ENCODE measurements at places on chromosomes 3 and 15.

DNA sequence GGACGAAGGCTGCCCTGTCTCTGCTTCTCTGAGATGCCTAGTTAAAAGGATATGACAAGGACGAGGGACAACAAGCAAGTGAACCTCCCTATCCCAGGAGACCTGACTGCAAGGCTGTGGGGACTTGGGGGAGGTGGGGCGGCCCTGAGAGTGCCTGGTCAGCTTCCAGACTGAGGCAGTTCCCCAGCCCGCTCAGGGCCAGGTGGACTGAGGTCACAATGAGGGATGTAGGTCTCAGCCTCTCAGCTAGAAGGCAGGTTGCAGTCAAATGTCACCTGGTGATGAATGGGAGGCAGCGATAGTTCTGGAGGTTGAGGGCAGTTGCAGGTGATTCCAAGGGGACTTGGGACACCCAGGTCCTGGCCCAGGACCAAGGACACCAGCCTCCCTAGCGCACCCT is 30.6 kb downstream of the TKT start:
- no peak for DNase-seq

DNA sequence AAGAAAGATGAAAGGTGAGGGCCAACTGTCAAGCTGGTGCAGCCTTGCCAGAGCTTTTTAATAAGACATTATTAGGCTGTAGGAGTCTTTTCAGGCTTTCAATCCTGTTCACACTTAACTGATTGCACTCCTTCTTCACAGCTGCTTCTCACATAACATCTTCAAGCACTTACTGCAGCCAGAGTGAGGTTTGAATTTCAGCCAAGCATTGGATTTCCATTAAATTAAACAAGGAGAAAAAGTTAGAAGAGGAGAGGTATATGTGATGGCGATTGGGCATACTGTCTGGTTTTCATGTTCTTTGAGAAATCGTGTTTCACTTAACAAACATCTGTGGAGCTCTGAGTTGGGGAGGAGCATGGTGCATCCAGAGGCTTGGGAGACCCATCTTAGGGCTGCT is 392.8 kb upstream of the LRRC3B start:
- DNase-seq: no peak

DNA sequence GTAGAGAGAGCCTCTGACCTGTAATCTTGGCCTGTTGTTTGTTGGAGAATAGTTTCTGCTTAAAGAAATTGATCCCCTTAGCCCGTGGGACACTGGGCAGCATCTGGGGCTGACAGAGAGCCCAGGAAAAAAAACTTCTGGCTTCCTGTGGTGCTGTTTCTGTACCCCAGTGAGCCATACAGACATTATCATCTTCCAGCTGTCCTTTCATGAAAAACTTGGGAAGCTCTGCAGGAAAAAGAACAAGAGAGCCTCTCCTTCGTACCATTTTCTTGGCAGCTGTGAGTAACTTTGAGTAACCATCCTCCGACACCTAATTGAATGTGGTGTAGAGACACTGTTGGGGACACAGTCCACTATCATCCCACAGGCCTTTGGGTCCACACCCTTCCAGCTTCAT is 333.0 kb downstream of the SHQ1 start:
- no peak for DNase-seq

DNA sequence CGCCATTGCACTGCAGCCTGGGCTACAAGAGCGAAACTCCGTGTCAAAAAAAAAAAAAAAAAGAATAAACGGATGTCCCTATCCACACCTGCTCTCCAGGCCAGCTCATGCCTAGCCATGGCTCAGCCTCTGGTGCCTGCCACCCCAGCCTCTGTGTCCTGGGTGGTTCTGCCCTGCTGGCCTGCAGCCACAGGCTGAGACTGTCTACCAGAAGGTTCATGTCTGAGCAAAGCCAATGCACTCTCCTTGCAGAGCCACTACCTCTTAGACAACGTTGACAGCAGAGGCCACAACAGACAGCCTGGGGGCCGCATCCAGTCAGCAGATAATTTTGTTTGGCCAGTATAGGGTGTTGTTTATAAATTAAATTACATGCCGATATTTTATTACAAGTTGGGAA is 127.7 kb downstream of the ASB7 start:
- DNase-seq: no peak

DNA sequence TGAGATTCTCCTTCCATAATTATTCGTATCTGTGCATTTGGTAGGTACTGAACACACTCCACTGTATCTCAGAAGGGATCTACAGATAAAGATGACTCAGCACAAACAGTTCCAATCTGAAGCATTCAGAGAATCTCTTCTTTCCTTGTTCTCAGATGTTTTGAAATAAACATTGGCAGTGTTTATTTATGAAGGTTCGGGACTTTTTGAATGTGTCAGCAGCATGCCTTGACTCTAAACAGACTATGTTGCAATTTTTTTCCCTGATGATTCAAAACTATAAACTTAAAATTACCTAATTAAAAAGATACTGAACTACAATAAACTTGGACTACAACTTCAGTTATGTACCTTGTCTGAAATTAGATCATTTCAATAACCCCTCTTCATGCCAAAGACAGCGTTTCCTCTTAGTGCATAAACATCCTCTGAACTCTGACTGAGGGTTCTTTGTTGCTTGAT is 612.9 kb upstream of the TBL1XR1 start:
- no peak for DNase-seq

GRCh38 chr15:74657846-74658245 is 38.0 kb downstream of the EDC3 start:
- DNase-seq: no peak

DNA sequence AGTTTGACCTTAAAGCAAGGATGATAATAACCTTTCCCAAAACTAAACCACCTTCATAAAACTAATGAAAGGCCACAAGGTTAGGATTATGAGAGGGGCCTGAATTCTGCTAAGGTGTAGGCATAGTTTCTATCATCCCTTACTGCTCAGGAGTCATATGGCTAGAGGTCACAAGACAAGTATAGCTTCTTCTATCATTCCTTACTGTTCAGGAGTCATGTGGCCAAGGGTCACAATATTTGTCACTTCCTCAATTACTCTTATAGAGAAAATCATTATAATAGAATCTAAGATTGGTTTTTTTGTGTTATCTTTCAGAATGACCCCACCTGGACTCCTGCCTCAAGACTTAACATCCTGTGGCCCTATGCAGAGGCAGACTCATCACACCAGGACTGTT is 36.6 kb downstream of the HERC1 start:
- DNase-seq: no peak

DNA sequence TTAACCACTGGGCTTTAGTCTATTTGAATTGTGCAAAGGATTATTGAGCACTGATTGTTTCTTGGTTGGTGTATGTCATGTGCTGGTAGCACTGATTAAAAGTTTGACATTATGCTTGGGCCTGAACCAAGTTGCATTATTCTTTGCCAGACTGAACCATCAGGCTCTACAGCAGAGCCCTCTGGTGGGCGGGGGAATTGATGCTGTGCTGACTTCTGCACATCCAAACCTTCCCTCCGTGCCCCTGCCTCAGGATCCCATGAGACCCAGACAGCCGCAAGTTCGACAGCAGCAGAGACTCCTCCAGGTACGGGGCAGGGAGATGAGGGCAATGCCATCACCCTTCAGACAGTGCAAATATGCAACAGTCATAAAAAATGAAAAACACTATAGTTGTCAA is 28.4 kb upstream of the P2RY12 start:
- DNase-seq: no peak

- no peak for DNase-seq
These were observed 69.2 kb downstream of the RORA start for GRCh38 chr15:61159901-61160300.

DNA sequence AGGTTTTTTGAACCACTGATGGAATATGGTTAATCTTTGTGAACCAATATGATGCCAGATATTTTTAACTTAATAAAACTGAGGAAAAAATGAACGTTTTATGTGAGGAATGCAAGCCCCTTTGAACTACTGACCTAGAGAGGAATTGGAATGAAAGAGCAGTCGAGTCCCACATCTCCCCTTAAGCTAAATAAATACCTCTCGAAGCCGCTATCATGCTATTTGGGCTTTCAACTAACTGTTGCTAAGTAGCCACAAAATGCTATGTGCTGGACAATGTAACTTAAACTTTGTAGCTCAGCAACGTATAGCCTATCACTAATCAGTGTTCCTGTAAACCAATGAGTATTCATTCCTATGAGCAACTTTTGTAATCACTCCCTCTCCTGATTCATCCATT is 1037.2 kb downstream of the SQOR start:
- DNase-seq: no peak

DNA sequence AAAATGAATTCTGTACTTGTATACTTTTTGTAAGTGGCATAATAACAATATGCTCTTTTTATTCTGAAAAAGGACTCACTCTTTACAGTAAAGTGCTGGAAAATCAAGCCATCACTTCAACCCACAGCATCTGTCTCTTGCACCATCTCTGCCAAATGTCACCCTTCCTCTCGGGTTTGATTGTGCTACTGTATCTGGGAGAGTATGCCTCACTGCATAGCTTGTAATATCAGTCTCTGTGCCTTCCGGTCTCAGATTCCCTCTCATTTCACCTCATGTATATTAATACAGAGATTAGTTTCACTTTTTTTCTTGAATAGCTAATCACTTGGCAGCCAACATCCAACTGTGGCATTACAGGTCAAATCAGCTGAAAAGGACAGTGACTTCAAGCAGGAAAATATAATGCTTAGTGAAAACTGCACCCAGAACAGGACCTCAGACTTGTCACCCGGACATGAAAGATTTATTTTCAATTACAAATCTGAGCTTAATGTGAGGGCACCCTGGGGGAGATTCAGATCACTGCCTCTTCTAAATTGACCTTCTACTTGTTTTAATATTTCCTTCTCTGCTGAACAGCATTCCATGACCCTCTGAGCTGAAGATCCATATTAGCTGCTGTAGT is 605.8 kb upstream of the NAALADL2 start:
- DNase-seq: no peak

DNA sequence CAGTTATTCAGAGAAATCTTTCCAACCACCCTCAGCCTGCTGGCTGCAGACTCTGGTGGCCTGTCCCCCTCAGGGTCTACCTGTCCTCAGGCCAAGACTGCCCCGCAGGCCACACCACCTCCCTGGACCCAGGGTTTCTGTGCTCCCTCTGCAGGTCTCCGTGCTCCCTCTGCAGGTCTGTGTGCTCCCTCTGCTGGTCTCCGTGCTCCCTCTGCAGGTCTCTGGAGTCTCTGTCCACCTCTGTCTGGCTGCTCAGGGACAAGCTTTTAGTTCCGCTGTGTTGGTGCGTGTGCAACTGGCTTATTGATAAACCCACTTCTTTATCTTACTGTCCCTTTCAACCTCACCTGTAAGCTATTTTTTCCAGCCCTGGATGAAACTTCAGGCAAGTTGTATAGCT is 30.1 kb downstream of the BDH1 start:
- DNase-seq: no peak

- no peak for DNase-seq
These were observed 23.1 kb downstream of the TNK2 start for GRCh38 chr3:195885036-195885891.

- no peak for DNase-seq
These were observed 638 bp upstream of the TBC1D5 start for GRCh38 chr3:17742880-17743657.

DNA sequence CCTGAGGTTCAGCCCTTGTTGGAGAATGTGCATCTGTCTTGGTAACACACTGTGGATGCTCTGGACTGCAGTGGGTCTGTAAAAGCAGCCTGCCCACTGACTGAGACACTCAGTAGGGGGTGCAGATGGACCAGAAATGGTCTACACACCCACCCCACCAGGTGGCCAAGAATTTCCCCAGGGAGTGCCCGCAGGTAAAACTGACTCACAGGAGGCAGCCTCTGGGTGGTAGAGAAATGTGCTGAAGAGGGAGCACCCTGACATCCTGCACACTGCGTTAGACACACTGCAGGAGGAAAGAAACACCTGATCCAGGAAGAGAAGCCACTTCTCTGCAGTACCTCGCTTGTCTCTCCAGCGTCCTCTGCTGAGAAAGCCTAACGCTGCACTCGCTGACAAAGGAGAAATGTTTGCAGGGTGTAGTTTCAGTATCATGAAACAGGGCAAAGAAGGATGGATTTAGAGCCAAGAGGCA is 109.5 kb upstream of the ABHD17C start:
- DNase-seq: no peak

- no peak for DNase-seq
These were observed 73.7 kb upstream of the WDR72 start for GRCh38 chr15:53833134-53833624.

GRCh38 chr15:88032787-88033186 is 223.8 kb downstream of the NTRK3 start:
- DNase-seq: no peak

DNA sequence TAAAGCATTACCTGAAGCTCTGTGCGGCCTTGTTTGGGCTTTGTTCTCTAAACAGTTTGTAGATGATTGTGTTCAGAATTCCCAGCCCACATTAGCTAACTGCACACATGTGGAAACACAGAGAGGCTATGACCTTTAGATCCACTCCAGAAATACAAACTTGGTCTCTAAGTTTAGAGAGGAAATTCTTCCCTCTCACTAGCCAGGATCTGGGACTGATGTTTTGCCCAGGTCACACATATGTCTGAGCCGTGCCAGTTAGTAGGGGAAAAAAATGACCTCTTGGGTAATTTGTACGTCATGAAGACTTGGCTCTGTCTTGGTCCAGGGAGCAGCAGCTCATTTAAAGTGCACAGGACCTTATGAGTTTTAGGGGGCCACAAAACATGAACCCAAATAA is 223.1 kb downstream of the RBMS3 start:
- no peak for DNase-seq

GRCh38 chr15:57578288-57578900 is 13.3 kb upstream of the MYZAP start:
- DNase-seq: no peak

DNA sequence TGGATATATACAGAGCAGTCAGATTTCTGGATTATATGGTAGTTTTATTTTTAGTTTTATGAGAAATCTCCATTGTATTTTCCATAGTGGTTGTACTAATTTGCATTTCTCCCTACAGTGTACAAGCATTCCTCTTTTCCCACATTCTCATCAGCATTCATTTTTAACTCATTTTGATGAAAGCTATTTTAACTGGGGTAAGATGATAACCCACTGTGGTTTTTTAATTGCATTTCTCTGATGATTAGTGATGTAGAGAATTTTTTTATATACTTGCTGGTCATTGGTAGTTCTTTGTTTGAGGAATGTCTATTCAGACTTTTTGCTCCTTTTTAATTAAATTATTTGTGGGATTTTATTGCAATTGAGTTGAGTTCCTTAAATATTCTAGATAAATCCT is 903.6 kb downstream of the DIPK2A start:
- DNase-seq: no peak

- DNase-seq: no peak
These were observed 30.0 kb downstream of the AP3B2 start for GRCh38 chr15:82679626-82680199.
